GM23338 (cell line): ENCODE measurements at places on chromosomes 1 and 21.

DNA sequence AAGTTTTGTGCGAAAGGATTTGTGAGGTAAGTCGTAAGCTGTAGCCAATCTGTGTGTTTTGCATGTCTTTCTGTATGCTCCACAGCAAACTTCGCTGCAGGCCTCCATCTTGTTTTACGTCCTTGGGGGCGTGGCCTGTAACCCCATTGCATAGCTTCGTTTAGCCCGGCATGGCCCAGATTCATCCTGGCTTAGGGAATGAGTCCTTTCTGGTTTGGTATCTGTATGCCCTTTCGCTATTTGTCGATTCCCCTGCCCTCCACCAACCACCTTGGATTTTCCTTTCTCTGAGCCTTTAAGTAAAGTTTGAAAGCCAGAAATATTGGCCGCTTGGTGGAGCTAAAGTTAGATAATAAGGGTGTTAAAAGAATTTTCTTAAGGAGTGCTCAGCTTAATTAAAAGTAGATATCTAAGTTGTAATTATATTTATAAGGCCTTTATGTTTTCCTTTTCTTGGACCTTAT, 1.1 kb downstream of the THEM4 start:
- peak; percentile 60 for DNase-seq

- peak; percentile 48 for DNase-seq
These were observed 81.0 kb downstream of the MAN1C1 start for GRCh38 chr1:25697435-25698217.

DNA sequence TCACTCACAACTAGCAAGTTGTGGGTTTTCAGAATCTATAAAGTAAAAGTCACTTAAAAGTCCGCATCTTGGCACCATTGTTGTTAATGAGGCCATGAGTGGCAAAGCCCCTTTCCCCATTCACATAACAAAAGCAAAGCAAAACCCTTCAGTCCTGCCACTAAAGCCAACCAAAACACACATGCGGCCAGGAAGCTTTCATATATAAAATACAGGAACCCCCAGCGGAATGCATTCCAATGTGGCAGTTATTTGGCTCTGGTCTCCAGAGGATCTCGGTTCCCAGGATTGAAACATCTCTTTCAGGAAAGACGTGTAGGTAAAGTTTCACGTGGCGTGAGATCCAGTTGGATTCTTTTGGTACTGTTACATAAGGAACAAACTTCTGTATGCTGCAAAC, 2.5 kb upstream of the LBR start:
- DNase-seq, result no peak

- peak; percentile 50 for DNase-seq
These were observed 123.5 kb downstream of the PTPN14 start for GRCh38 chr1:214427871-214428277.

- DNase-seq, result no peak
These were observed 779.6 kb upstream of the ADGRL2 start for GRCh38 chr1:81021134-81021533.

GRCh38 chr21:32426066-32426465, 13.6 kb downstream of the EVA1C start:
- no peak for DNase-seq

DNA sequence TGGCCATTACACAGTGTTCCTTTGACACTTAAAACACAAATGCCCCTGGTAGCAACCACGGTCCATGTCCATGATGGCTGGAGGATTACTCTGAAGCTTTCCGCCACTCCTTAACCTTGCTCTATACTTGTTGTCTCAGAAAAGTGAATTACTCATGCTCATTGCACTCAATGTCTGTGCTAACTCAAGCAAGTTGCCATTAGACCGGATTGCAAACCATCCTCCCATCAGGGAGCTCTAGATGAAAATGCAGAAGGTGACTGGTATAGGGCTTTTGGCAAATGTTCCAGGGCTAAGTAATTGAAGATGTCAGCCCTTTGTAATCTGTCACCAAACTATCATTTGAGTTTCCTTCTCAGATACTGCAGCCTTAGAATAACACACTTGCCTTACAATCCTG, 1288.3 kb upstream of the B3GALT2 start:
- DNase-seq, result no peak

- no peak for DNase-seq
These were observed 65.7 kb downstream of the PEX14 start for GRCh38 chr1:10540277-10541005.

- DNase-seq, result no peak
These were observed 47.8 kb downstream of the WNT9A start for GRCh38 chr1:227899820-227900449.

- no peak for DNase-seq
These were observed 29.6 kb downstream of the VANGL2 start for GRCh38 chr1:160429702-160430535.

DNA sequence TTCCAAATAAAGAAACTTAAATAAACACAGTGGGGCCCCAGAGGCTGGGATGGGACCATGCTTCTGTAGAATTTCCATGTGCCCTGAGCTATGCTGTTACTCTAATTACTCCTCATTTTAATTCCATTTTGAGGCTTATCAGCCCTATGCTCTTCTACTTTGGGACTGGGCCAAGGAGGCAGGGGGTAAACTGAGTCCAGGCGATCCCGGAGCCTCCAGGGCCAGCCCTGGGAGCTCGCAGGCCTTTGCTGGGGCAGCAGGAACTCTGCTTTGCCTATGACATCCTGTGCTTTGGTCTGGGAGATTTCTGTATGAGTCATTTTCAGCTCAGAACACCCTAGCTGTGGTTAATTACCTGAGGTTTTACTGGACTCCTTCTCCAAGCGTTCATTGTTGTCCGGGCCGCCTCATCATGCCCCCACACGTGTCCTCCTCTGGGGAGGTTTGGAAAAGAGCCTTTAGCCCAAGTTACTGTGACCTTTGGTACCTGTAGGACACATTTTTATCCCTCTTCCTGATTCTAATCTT, 95.7 kb downstream of the RHOU start:
- no peak for DNase-seq

DNA sequence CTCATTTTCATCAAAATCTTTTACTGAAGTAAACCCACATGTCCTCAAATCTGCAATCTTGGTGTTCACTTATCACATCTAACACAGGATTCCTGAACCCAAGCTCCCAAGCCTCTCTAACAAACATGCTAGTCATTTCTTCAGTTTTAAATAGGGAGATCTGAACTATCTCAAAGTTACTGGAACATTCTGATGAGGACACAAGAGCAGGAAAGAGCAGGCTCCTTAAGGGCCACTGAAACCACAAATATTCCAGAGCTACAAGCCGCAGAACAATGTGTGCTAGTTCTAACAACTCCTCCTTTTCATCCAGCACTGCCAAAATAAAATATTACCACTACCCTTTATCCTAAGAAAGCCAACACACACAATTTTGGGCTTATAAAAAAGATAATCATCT, 38.9 kb downstream of the WARS2 start:
- DNase-seq, result no peak

- no peak for DNase-seq
These were observed 3.6 kb downstream of the KCNQ4 start for GRCh38 chr1:40786995-40787705.

DNA sequence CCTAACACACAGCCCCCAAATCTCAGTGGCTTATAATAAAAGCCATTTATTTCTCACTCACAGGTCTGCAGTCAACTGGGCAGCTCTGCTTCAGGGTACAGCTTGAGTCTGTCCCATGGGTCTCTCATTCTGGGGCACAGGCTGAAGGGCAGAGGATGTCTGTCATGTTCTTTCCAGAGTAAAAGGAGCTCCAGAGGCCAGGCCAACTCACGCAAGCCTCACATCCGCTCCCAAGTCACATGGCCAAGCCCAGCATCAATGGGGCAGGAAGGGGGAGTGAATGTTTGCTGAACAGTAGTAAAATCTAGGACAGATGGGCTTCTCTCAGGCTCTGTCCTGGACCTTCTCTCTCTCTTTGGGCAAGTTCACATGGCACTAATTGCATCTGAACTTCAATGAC, 7.1 kb upstream of the SSBP3 start:
- DNase-seq, result no peak

- DNase-seq, result peak; percentile 83
These were observed 34.2 kb downstream of the EFCAB7 start for GRCh38 chr1:63557365-63557987.

DNA sequence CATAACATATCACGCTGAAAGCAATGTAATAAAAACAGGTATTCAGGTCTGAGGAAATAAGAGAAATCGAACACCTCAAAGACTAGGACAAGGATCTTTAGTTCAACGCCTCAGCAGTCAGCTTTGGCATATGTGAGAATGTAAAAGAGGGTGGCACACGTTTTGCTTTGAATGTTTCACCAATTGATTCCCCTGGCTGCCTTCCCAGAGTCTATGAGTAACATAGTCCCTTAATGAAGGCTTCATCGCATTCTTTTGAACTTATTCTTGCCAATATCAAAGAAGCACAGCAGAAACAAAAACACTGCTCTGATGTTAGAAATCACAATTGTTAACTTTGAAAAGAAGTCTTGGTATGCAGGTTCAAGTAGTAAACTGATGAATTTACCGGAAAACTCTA, 764.8 kb downstream of the ADGRL2 start:
- no peak for DNase-seq

DNA sequence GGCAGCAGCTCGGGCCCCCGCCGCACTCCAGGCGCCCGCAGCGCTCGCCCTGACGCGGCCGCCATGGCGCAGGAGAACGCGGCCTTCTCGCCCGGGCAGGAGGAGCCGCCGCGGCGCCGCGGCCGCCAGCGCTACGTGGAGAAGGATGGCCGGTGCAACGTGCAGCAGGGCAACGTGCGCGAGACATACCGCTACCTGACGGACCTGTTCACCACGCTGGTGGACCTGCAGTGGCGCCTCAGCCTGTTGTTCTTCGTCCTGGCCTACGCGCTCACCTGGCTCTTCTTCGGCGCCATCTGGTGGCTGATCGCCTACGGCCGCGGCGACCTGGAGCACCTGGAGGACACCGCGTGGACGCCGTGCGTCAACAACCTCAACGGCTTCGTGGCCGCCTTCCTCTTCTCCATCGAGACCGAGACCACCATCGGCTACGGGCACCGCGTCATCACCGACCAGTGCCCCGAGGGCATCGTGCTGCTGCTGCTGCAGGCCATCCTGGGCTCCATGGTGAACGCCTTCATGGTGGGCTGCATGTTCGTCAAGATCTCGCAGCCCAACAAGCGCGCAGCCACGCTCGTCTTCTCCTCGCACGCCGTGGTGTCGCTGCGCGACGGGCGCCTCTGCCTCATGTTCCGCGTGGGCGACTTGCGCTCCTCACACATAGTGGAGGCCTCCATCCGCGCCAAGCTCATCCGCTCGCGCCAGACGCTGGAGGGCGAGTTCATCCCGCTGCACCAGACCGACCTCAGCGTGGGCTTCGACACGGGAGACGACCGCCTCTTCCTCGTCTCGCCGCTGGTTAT, 2.8 kb downstream of the KCNJ9 start:
- peak; percentile 95 for DNase-seq

DNA sequence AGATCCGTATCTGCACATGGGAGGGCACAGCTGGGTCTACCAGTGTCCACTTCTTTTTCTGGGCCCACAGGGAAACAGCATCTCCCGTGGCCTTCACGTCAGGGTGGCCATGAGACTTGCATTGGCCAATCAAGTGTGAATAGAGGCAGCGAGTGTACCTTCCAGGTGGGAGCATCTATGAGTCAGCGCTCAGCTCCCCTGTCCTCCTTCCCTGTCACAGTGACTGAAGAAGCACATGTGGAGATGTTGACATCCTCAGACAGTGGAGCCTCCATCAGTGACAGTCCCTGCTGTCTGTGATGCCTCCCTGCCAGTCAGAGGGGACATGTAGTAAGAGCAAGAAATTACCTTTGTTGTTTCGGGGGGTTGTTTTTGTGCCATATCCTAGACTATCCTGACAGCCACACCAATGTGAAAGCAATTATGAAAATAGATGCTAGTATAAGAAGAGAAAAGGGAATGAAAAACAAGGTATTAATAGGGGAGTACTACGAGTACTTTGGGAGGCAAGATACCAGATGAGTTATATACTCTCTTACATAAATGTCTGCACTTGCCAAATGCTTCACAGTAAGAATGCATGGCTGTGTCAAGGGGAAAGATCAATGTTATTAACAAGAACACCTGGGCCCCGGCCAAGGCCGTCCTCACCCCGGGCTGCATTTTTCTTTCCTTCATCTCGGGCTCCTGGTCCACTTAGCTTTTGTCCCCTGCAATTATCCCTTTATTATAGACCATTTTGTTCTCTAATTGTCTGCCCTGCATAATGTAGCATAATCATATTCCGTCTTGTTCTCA, 86.0 kb downstream of the MATN1 start:
- DNase-seq, result no peak

- no peak for DNase-seq
These were observed 171.6 kb downstream of the NTPCR start for GRCh38 chr1:233121947-233122559.

DNA sequence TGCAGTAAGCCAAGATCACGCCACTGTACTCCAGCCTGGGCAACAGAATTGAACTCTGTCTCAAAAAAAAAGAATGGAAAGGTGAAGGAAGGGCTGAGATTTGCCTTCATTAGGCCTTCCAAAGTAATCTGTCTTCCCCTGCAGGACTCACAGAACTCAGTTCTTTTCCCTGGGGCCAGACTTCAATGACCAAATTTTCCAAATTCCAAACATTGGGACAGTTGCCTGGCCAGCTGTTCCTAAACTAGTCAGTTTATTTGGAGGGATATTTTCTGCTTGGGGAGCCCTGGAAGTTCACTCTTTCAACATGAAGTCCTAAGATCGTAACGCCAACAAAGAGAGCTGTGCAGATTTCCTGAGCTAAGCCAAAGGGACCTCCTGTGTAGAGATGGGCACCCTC, 5.4 kb upstream of the DEDD start:
- DNase-seq, result peak; percentile 21
